ENCODE measurements at places on chromosomes 7 and 10. TPM values are rescaled to one million over a fixed set of nuclear protein-coding genes. Genes with fewer than 3 reads are reported as not detected.

Gene ASB4
- total RNA-seq = not detected

Gene PDIA4
- total RNA-seq = 304 TPM

Gene FXYD4
- total RNA-seq = not detected

DNA sequence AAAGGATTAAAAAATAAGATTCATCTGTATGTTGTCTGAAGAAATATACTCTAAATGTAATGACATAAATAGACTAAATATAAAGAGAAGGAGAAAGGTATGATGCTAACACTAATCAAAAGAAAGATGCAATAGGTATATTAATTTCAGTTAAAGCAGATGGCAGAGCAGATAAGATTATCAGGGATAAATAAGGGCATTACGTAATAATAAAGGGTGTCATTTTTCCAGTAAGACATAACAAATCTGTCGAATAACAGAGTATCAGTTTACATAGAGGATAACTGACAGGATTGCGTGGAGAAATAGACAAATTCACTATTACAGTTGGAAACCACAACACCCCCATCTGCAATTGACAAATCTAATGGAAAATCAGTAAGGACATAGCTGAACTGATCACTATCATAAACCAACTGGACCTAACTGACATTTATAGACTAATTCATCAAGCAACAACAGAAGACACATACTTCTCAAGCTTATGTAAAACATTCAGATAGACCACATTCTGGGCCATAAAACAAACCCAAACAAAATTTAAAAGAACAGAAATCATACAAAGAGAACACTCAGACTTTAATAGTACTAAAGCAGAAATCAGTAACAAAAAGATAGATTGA lies 384.1 kb upstream of the COBL start:
- H3K36me3 ChIP-seq = no peaks in the 10 kb centered on the region
- H3K4me1 ChIP-seq = no peaks in the 10 kb centered on the region
- no peak for DNase-seq
- H3K4me3 ChIP-seq = no peak overlapping the region
- no peaks in the 10 kb centered on the region for H3K27me3 ChIP-seq

GRCh38 chr10:36676756-36677430 lies 448.5 kb upstream of the ANKRD30A start:
- no peaks in the 10 kb centered on the region for H3K27me3 ChIP-seq
- no peak overlapping the region for H3K27ac ChIP-seq
- no peaks in the 10 kb centered on the region for H3K36me3 ChIP-seq
- peak; percentile 78 for DNase-seq
- H3K4me3 ChIP-seq = no peak overlapping the region
- H3K4me1 ChIP-seq = peaks cover 21% of the 10 kb centered on the region

DNA sequence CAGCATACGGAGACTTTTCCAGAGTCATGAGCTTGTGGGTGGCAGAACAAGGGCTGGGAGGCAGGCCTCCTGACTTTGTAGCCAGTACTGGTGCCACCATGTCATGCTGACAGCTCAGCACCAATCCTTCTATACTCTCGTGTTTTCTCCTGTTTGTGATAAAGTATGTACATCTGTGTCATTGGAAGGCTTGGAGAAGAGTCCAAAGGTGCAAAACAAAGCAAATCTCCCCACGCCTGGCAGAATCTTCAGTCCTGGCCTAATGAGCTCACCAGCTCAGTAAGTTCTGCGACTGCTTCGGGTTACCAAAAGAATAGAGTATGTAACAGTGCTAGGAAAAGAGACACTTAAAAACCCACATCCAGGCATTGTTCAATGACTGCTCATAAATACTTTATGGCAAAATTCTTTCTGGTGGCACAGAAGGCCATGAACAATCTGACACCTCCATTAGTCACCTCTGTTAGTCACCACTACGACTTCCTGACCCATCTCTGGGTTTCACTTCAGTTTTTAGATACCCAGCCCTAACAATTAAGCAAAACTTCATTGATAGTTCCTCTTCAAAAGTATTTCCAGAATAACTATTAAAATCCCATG lies 24.5 kb downstream of the STEAP1 start:
- no peak overlapping the region for H3K4me3 ChIP-seq
- no peaks in the 10 kb centered on the region for H3K27me3 ChIP-seq
- DNase-seq = peak; percentile 67
- H3K4me1 ChIP-seq = peaks cover 5% of the 10 kb centered on the region

- DNase-seq = no peak
- no peaks in the 10 kb centered on the region for H3K27me3 ChIP-seq
- peaks cover 31% of the 10 kb centered on the region for H3K4me1 ChIP-seq
Measured at GRCh38 chr7:42100156-42100508, 136.9 kb downstream of the GLI3 start.

DNA sequence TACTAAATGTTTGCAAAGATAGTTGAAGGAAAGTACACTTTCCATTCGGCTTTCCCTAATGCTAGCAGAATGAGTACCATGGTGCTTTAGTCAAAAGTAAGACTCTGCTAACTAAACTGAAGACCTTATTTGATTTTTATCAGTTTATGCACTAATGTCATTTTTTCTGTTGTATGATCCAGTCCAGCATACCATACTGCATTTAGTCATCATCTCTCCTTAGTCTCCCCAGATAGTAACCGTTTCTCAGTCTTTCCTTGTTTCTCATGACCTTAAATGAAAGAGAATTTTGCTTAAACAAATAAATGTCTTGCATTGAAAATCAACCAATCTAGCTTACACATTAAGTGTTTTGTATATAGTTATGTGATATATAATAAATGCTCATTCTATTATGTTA lies 529.5 kb upstream of the SEMA3D start:
- H3K27me3 ChIP-seq = no peaks in the 10 kb centered on the region
- DNase-seq = peak; percentile 11
- no peak overlapping the region for H3K27ac ChIP-seq
- H3K4me3 ChIP-seq = no peak overlapping the region
- H3K4me1 ChIP-seq = no peaks in the 10 kb centered on the region

- H3K36me3 ChIP-seq = no peaks in the 10 kb centered on the region
- peak; percentile 62 for DNase-seq
- no peaks in the 10 kb centered on the region for H3K4me1 ChIP-seq
- no peak overlapping the region for H3K27ac ChIP-seq
- no peak overlapping the region for H3K4me3 ChIP-seq
Measured at GRCh38 chr10:23442936-23443335, 4.1 kb downstream of the OTUD1 start.

DNA sequence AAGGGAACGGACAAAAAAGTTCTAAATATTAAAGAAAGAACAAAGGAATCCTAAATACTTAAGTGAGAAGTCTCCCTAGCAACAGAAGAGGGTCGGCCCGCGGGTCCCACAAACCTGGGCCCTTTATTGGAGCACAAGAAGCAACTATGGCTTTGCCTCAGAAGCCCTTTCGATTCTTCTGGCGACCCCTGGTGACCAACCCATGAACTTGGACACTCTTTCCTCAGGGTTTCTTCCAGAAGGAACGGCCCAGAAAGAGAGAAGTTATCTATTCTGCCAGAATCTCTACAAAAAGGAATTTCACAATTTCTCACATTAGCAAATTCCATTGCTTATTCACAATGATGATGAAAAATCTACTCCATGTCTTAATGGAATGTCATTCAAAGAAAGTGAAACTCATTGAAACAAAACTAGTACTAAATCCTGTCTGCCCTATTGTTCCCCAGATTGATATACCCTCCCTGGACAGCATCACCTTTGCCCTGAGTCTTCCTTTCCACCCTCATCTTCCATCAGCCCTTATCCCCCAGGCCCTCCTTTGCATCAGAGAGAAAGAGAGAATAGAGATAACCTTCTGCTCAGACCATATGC lies 43.7 kb downstream of the CPVL start:
- no peaks in the 10 kb centered on the region for H3K4me1 ChIP-seq
- DNase-seq = peak; percentile 47
- H3K4me3 ChIP-seq = no peak overlapping the region
- H3K27me3 ChIP-seq = peaks cover 3% of the 10 kb centered on the region

- no peaks in the 10 kb centered on the region for H3K4me1 ChIP-seq
- no peak overlapping the region for H3K4me3 ChIP-seq
- no peak overlapping the region for H3K27ac ChIP-seq
- DNase-seq = no peak
- peaks cover 7% of the 10 kb centered on the region for H3K27me3 ChIP-seq
Measured at GRCh38 chr7:142647749-142648148, 101.5 kb upstream of the PRSS1 start.

GRCh38 chr7:111858331-111858730 lies 296.0 kb upstream of the IMMP2L start:
- H3K4me1 ChIP-seq = no peaks in the 10 kb centered on the region
- DNase-seq = no peak
- no peak overlapping the region for H3K27ac ChIP-seq
- no peak overlapping the region for H3K4me3 ChIP-seq
- H3K27me3 ChIP-seq = no peaks in the 10 kb centered on the region

DNA sequence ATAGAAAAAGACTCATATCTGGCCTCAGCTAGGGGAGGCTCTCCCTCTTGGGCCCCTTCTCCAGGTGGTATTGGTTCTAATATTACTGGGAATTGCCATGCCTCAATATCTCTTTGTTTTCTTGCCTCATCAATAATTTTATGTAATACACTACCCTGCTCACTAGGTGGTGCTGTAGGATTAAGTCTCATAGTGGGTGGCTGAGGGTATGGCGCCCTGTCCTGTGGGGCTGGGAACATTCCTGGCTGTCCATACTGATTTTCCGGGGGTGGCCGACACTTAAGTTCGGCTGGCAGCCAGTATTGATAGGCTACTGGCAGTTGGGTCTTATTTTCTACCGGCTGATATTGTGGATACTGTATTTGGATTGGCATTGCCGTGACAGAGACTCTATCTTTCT lies 9.0 kb upstream of the TAS2R3 start:
- no peak overlapping the region for H3K27ac ChIP-seq
- H3K4me1 ChIP-seq = no peaks in the 10 kb centered on the region
- no peak for DNase-seq
- peaks cover 37% of the 10 kb centered on the region for H3K36me3 ChIP-seq
- no peaks in the 10 kb centered on the region for H3K27me3 ChIP-seq
- no peak overlapping the region for H3K4me3 ChIP-seq

DNA sequence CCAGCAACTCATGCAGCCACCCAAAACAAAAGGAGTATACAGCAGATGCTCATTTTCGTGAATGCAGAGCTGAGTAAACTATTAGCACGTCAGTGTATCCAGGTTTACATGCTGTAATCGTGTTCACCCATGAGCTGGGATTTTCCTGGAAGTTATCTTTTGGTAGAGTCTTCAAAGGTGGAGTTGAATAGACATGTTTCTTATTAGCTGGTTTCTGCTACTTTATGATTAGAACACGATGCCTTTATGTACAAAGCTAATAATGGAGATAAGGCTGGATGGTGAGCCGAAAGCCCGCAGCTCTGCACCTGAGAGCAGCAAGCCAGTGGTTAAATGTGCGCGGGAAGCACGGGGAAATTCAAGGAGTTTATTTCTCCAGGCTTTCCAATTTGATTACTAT lies 123.8 kb downstream of the ADARB2 start:
- no peak overlapping the region for H3K4me3 ChIP-seq
- no peaks in the 10 kb centered on the region for H3K4me1 ChIP-seq
- H3K27ac ChIP-seq = no peak overlapping the region
- H3K36me3 ChIP-seq = no peaks in the 10 kb centered on the region

DNA sequence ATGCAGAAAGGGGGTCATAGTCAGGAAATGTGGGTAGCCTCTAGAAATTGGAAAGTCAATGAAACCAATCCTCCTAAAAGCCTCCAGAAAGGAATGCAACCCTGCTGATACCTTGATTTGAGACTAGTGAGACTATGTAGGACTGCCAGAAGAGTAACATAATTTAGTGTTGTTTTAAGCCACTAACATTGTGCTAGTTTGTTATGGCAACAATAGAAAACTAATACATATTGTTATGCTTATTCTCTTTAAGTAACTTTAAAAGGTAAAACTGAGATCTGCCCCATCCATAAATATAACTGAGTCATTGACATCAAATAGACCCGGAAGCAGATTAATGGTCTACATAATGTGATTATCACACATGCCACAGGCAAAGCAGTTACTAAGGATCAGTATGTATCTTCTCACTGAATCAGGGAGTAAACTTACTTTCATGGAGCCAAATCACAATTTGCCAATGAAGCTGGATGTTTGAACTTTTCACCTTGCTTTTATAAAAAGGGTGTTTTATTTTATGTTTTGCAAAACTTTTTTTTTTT lies 146.4 kb upstream of the TMEM106B start:
- H3K4me1 ChIP-seq = no peaks in the 10 kb centered on the region
- no peaks in the 10 kb centered on the region for H3K27me3 ChIP-seq
- H3K27ac ChIP-seq = no peak overlapping the region
- no peak for DNase-seq
- no peaks in the 10 kb centered on the region for H3K36me3 ChIP-seq

GRCh38 chr10:85105614-85106255 lies 777.3 kb downstream of the CCSER2 start:
- H3K4me3 ChIP-seq = no peak overlapping the region
- H3K4me1 ChIP-seq = no peaks in the 10 kb centered on the region
- no peaks in the 10 kb centered on the region for H3K36me3 ChIP-seq

GRCh38 chr10:35640474-35640873 lies 1.6 kb downstream of the FZD8 start:
- H3K36me3 ChIP-seq = no peaks in the 10 kb centered on the region
- H3K4me3 ChIP-seq = peak overlapping the region; percentile 91
- 0 out of 2 replicates have a peak, but pooled peaks cover 2% of the 10 kb centered on the region for H3K27me3 ChIP-seq
- H3K27ac ChIP-seq = peak overlapping the region; percentile 30
- peaks cover 7% of the 10 kb centered on the region for H3K4me1 ChIP-seq
- DNase-seq = peak; percentile 76

DNA sequence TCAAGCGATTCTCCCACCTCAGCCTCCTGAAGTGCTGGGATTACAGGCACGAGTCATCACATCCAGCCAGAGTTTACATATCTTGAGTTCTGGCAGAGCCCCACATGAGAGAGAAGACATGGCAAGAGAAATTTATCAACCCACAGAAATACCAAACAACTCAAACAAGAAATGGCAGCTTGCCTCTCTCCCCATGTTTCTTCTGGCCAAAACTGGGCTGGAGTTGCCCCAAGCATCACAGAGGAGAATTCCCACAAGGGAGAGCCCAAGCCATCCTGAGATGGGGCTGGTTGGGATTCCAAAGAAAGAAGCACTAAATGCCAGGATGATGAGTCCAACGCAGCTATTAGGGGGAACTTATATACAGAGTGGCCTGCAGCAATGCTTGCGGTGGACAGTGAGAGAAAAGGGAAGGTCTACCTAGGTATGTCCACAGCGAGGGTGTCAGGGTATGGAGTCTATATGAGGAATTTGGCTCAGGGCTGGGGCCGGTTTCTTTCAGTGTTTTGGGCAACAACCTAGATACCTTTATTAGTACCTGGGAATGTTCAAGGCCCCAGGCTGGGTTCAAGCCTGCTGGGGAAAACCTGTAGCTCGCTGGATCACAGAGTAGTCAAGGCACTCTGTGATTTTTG lies 14.5 kb upstream of the PAX4 start:
- H3K27me3 ChIP-seq = peaks cover 2% of the 10 kb centered on the region
- H3K4me3 ChIP-seq = no peak overlapping the region
- peak overlapping the region; percentile 15 for H3K27ac ChIP-seq
- H3K4me1 ChIP-seq = peaks cover 8% of the 10 kb centered on the region
- no peaks in the 10 kb centered on the region for H3K36me3 ChIP-seq
- peak; percentile 93 for DNase-seq

GRCh38 chr10:17340144-17340829 lies 112.2 kb downstream of the VIM start:
- no peak overlapping the region for H3K4me3 ChIP-seq
- DNase-seq = no peak
- H3K27ac ChIP-seq = no peak overlapping the region
- H3K4me1 ChIP-seq = no peaks in the 10 kb centered on the region
- H3K36me3 ChIP-seq = no peaks in the 10 kb centered on the region

GRCh38 chr10:24119896-24120295 lies 89.0 kb upstream of the KIAA1217 start:
- H3K27ac ChIP-seq = no peak overlapping the region
- no peaks in the 10 kb centered on the region for H3K4me1 ChIP-seq

- no peaks in the 10 kb centered on the region for H3K27me3 ChIP-seq
- H3K4me3 ChIP-seq = no peak overlapping the region
Measured at GRCh38 chr10:21281765-21282484, 243.6 kb downstream of the SKIDA1 start.
